ENCODE measurements at places on chromosomes 2 and 18.
A peak's percentile ranks its signal among the peaks of the same experiment; 100 is the strongest.

DNA sequence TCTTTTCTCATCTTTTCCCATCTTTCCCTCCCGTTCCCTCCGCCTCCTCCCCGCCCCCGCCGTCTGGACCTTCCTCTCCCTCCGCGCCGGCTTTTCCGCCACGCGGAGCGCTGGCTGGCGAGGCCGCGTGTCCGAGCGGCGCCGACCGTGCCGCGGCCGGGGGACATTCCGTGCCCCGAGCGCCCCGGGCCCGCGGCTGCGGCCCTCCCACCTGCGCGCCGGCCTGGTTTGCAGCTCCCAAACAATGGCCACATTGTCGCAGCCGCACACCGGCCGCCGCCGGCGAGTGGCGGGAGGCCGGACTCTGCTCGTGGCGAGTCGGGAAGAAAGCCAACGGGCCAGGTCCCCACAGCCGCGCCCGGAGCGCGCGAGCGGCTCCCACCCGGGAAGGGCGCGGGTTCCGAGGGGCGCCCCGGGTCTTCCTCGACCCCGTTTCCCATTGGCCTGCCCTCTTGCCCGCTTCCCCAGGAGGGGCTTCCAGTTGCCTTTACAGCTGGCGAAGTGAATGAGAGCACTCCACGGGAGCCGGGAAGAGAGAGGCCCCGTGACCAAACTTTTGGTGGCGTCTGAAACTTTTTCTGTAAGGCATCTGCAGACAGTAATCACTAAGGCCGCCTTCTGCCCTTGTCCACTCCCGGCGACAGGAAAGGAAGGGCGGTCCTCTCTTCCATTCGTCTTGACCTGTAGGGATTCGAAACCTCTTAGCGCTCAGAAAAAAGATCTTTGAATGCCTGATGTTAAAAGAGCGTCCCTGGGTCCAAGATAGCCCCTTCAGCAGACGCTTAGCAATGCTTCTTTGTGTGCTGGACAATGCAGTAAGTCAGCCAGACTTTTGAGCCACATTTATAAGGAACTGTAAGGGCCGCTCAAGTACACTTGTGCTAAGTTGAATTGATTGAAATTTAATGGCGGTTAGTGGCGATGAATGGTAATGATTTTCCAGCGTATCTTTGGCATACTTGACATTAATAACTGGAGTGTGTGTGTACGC lies 6.2 kb downstream of the GLI2 start:
- DNase-seq, result no peak

GRCh38 chr2:31081492-31081891 lies 56.7 kb downstream of the GALNT14 start:
- DNase-seq, result no peak

- peak; percentile 4 for DNase-seq
These were observed 299.6 kb downstream of the NDUFA10 start for GRCh38 chr2:239725551-239725890.

DNA sequence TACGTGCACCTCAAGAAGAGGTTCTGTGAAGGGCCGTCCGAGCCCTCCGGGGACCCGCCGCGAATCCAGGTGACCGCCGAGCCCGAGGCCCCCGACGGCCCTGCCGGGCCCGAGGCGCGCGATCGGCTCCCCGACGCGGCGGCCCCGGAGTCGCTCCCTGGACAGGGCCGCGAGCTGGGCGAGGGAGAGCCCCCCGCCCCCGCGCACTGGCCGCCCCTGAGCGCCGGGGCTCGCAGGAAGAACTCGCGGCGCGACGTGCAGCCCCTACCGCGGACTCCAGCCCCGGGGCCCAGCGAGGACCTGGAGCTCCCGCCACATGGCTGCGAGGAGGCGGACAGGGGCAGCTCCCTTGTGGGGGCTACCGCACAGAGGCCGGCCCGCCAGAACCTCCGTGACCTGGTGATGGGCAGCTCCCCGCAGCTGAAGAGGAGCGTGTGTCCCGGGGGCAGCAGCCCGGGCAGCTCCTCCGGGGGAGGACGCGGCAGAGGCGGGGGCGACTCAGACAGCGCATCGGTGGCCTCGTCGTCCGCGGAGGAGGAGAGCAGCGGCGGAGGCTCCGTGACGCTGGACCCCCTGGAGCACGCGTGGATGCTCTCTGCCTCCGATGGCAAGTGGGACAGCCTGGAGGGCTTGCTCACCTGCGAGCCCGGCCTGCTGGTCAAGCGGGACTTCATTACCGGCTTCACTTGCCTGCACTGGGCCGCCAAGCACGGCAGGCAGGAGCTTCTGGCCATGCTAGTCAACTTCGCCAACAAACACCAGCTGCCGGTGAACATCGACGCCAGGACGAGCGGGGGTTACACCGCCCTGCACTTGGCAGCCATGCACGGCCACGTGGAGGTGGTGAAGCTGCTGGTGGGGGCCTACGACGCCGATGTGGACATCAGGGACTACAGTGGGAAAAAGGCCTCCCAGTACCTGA lies 812 bp downstream of the SOWAHC start:
- peak; percentile 3 for DNase-seq

- DNase-seq, result no peak
These were observed 37.0 kb downstream of the TWIST2 start for GRCh38 chr2:238884812-238885408.

DNA sequence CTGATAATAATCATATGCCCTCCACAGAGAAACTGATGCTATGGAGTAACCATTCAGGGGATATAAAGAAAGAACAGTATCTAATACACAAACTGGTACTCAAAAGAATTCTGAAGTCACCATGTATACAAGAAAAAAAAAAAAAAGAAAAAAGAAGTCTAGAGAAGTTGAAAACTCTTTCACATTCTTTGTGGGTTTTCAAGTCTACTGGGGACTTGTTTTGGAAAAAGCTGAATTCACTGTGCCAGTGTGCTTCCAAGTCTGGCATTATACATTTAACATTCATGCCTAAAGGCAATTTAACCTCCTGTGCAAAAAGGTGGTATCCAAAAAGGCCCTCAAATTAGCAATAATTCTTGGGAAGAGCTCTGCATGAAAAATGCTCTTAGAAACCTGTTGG lies 94.8 kb upstream of the ITGB6 start:
- DNase-seq, result no peak

GRCh38 chr2:11790228-11790627 lies 43.8 kb downstream of the LPIN1 start:
- DNase-seq, result no peak

- DNase-seq, result peak; percentile 37
These were observed 23.6 kb upstream of the SEMA4C start for GRCh38 chr2:96893289-96894150.

GRCh38 chr2:168541858-168542257 lies 85.8 kb downstream of the CERS6 start:
- DNase-seq, result no peak

- DNase-seq, result no peak
These were observed 849.7 kb downstream of the BCL11A start for GRCh38 chr2:59703796-59704195.

- DNase-seq, result no peak
These were observed 423.3 kb downstream of the CMPK2 start for GRCh38 chr2:6442252-6442985.

DNA sequence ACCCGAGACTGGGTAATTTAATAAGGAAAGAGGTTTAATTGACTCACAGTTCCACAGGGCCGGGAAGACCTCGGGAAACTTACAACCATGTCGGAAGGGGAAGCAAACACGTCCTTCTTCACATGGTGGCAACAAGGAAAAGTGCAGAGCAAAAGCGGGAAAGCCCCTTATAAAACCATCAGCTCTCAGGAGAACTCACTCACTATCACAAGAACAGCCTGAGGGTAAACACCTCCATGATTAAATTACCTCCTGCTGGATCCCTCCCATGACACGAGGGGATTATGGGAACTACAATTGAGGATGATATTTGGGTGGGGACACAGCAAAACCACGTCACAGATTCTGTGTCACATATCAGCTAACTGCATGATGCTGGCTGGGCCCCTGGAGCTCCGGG lies 11.4 kb downstream of the TCF23 start:
- no peak for DNase-seq

DNA sequence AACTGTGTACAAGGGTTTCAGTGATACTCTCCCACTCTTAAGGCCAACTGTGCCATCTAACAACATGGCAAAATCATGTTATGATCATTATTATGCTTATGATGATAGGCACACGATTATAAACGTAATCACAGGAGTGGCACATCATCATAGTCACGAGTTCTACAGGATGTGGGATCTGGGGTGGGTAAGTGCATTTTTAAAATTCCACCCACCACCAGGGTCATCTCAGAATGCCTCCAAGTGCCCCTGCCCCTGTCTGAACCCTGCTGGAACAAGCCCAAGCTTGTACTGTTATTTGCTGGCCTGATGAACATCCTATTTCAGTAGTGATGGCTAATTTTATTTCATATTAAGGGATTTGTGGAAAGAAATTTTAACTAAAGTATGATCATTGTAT lies 117.8 kb downstream of the PTPRM start:
- DNase-seq, result no peak

GRCh38 chr2:225282858-225283710 lies 116.4 kb upstream of the NYAP2 start:
- peak; percentile 35 for DNase-seq

Data from BE2C (cell line).